HAP-1 (cell line): ENCODE measurements at places on chromosomes 2 and 18.

DNA sequence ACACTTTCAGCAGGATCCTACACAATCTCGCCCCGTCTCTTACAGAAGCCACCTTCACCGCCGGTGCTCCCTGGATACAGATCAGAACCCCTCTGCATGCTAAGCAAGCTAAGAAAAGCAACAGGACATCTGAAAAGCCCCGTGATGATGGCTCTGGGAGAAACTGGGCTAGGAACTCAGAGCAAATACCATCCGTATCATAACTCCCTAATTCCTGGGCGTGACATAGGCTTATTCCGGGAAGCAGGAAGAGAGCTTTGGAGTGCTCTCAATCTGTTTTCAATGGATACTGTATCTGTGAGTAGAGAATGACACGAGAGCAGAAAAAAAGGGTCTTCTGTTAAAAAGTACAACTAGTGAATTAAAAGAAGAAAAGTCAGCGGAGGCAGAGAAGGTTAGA, 121.6 kb downstream of the SPP2 start:
- DNase-seq: no peak

DNA sequence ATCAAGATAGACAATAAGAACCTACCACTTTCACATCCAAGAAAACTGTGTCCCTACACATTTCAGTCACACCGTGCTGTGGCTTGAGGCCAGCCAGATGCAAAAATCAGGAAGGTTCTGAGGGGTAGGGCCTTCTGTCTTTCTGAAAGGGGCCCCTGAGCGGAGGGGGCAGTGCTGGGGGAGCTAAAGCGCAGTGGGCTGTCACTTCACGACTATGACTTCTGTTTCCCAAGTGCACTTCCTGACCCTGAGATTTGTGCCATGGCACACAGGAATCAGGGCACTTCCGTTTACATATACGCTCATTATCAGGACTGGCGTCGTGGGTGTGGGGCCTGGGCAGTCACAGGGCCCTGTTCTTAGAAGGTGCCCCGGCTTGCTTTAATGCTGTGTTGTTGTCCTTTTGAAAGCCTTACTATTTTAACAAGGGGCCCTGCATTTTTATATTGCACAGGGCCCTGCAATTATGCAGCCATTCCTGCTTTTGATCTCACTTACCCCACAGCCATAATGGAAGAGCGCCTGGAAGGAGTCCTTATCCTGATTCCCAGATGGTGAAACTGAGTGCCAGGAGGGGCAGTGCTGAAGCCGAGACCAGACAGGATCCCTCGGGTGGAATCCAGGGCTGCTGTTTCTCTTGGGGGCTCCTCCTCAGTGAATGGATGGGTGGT, 620 bp downstream of the NGEF start:
- DNase-seq: no peak

DNA sequence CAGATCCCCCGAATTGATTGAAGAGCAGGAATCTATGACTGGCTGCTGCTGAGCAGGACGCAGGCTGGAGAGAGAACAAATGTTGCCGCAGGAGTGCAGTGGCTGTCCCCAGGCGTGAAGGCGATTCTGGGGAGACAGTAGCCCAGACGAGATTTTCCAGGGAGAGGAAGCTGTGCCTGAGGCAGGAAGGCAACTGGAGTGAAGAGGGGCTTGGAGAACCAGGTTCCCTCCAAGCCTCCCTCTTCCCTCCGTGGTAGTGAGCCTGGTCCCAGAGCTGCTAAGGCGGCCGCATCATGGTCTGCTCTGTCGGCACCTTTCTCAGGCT, 1.3 kb upstream of the NPPC start:
- DNase-seq: no peak

DNA sequence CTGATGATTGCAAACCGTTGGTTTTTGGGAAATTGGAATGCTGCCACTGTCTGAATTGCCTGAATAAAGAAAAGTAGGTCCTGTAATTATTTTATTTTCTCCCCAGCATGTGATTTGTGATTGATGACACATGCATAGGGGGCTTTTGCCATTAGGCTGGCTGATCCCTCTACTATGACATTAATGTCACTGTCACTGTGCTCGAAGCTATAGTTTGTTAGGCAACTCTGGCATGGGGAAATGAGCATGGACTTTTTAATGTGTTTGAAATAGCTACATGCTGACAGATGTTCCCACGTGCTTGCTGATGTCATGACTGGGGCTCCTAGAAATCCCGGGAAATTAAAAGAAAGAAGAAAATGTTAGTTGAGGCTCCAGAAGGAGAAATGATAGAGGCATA, 99.1 kb downstream of the HRH4 start:
- no peak for DNase-seq

DNA sequence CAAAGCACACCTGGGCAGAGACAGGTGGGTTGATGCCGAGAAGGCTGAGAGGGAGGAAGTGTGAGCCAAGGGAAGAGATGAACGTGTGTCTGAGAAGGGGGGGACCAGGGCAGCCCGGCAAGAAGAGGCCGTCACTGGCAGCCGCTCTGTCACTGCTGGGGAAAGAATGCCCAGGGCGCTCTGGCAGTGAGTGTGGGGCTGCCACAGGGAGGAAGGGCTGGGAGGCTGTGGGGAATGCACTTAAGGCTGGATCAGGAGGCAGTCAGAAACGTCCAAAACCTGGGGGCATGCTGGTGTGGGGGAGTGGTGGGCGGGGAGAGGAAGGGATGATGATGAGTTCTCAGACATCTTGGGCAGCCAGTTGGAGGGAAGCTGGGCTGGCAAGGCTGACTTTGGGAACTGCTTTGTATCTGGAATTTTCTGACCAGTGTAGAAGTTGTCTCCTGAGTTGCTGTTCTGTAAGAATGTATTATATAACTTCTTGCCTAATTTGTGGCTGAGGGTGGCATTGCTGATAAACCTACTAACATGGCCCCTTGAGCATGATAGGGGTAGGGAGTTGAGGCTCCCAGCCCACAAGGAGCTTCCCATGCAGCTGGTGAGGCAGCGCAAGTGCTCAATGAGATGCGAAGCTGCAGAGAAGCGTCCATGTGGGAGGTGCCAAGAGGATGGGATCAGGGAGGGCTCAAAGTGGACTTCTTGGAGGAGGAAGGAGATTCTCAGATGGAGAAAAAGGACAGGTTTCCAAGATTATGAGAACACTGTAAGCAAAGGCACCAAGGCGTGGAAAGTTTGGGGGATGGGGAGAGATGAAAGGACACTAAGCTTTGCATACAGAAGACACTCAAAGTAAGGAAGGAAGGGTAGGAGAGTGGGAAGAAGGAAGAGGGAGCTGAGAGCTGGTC, 185.1 kb upstream of the HAAO start:
- DNase-seq: no peak

DNA sequence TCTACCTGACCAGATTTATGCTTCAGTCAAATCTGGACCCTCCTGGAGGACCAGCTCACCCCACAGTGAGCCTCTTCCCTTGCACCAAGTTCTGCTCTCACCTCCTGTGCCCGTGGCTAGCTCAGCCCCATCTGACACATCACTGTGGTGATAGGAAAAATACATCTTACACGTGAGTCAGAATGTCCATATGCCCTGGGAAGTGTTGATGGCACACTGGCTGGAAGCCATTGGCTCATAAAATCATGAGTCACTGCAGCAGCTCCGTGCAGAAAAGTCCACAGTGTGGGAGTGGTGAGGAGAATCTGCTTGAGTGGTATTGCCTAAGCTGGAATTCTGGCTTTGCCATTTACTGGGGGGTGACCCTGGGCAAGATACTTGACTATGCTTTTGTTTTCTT, 42.6 kb upstream of the RAPGEF4 start:
- DNase-seq: no peak

DNA sequence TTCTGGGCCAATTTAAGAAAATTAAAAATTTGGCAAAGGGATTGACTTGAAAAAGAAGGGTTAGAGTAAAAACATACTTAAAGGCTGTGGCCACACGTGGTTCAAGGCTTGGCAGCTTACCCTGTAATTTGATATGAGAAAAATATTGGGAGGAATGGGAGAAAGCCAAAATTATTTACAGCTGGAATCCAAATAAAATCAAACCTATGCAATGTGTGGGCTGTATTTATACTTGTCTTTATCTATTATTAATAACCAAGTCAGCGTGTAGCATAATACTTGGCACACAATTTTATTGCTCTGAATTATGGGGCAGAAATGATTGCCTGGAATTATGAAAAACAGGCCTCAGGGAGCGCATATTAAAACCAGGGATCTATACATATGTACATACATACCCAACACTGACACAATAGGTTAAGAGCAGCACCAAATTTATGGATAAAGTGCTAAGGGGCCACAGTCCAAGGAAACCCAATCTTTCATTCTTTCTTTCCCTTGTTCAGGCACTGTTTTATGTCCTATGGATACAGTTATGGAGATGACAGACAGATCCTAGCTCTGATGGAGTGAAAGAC, 35.6 kb downstream of the FAM124B start:
- DNase-seq: no peak
